ENCODE measurements at places on chromosomes 12 and 14.
A peak's percentile ranks its signal among the peaks of the same experiment; 100 is the strongest.

DNA sequence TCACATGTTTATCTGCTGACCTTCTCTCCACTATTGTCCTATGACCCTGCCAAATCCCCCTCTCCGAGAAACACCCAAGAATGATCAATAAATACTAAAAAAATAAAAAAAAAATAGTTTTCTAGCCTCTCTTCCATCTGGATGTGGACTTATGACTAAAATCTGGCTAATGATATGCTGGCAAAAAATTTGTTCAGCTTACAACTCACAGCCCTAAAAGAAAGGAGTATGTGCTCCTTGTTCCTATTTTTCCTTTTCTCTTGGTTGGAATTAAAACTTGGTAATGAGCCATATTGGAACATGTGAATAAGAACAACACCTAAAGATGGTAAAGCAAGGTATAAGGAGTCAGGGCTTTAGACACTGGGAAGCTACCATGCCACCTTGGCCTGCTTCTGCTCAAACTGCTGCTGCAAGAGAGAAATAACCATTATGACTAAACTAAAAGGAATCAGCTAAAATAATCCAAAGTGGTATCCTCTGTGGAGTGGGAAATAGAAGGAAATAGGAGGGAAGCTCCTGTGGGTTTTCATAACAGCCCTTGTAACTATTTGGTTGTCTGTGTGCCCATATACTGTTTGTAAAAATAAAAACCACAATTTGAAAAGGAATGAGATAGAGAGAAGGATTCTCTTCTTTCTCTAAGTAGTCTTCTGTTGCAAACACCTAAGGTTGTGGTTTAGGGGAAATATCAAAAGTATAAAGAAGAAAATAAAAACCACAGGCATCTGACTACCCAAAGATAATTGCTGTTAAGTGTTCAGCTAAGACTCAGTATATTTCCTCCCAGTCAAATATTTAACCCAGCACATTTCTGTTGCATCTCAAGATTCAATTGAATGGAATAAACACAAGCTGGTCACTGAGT is 53.8 kb downstream of the SDR9C7 start:
- no peak for DNase-seq

DNA sequence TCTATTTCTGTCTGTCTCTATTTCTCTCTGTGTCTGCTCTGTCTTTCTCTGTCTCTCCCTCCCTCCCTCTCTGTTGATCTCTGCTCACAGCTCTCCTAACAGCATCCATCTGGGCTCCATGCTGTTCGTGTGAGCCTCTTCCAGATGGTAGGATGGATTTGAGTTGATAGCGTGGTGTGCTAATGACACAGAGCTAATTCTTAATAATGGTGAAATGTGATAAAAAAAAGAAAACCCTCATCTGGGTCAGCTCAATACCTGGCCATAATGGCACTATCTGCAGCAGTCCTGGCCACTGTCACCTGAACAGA is 96.4 kb downstream of the AACS start:
- DNase-seq: no peak

DNA sequence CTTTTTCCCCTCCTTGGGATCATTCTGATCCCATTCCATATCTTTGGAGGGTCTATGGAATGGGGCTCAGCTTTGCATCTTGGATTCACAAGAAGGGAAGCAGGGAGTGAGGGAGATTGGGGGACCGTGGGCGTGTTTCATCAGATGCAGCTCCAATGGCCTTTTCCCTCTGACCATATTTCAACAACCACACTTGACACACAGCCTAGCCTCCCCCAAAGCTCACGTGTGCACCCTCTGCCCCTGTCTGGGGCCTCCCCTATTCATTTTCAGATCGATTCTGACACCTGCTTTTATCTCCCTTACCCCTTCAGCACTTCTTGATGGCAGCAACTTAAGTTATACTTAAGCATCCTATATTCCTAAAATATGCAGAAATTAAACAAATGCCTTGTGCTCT is 126.6 kb downstream of the CHST11 start:
- no peak for DNase-seq

DNA sequence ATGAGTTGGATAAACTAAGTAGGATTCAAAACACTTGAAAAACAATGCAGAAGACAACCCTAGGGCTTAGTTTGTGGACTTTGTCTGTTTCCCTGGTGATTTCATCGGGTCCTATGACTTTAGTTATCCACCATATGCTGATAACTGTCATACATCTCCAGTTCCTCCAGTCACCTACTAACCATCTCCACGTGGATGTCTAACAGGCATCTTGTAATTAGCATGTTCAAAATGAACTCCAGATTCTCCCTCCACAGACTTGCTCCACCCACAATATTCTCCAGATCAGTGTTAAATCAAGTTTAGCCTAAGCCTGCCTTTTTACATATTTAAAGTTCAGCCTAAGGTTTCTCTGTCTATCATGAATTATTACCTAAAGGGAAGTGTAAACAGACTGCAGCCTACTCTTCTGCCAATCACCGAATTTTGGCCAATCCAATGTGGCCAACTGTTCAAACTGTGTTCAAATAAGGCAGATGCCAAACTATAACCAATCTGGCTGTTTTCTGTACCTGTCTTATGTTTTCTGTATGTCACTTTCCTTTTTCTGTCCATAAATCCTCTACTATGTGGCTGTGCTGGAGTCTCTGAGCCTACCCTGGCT is 87.1 kb downstream of the PAX9 start:
- no peak for DNase-seq

GRCh38 chr12:112190231-112191025 is 65.1 kb downstream of the TRAFD1 start:
- no peak for DNase-seq

- DNase-seq: no peak
These were observed 9.0 kb downstream of the BMP4 start for GRCh38 chr14:53947452-53948204.

DNA sequence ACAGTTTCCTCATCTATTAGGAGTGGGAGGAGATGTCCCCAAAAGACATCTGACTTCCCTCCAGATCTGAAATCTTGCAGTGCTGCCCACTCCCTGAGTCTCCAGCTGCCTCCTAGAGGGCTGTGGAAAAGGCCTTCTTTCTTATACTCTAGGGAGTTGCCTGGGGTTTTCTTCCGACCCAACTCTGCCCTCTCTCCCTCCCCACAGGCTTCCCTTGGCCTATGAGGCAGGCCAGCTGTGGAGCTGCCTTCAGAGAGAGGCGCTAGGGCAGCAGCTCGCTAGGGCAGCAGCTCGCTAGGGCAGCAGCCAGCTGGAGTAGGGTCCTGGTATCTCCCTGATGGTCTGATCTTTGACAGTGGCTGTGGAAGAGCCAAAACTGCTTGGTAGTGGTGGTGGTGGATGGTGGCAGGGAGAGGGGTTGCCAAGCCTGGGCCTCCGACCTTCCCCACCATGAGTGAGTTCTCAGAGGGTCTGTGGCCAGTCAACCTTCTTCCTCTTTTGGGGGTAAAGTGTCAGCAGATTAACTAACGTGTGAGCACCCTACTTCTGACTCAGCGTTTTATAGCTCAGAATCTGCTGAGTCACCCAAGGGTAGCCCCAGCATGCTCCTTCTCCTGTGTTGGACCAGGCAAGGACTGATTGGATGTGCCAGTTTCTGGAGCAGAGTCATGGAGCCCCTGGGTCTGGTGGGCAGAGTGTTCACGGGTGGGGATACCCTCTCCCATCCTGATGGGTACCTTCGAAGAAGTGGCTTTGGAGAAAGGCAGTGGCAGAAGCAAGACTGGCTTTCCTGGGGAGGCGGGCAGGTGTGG is 2.3 kb downstream of the SLC48A1 start:
- DNase-seq: no peak

DNA sequence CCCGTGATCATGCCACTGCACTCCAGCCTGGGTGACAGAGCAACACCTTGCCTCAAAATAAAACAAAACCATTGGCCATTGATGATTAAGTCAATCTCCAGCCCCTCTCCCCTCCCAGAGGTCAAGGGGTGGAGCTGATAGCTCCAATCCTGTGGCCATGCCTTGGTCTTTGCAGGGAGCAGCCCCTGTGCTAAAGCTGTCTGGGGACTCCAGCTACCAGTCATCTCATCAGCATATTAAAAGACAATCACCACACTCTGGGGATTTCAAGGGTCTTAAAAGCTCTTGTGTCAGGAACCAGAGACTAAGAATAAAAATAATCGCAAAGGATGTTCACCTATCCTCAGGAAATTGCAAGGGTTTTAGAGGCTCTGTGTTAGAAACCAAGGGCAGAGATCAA is 30.6 kb downstream of the HCAR2 start:
- no peak for DNase-seq

DNA sequence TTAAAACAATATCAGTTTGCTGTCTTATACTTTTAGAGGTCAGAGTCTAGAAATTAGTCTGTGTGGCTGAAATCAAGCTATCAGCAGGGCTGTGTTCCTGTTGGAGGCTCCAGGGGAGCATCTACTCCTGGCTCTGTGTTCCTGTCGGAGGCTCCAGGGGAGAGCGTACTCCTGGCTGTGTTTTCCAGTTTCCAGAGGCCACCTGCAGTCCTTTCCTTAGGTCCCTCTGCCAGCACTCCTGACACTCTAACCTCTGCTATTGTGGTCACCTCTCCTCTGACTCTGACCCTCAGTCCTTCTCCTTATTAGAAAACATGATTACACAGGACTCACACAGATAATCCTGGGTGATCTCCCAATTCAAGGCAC is 1140.7 kb upstream of the TMEM132C start:
- no peak for DNase-seq

GRCh38 chr12:46382408-46382963 is 9.9 kb upstream of the SLC38A2 start:
- no peak for DNase-seq

GRCh38 chr14:79278286-79278797 is 933.0 kb downstream of the DIO2 start:
- DNase-seq: peak; percentile 78

DNA sequence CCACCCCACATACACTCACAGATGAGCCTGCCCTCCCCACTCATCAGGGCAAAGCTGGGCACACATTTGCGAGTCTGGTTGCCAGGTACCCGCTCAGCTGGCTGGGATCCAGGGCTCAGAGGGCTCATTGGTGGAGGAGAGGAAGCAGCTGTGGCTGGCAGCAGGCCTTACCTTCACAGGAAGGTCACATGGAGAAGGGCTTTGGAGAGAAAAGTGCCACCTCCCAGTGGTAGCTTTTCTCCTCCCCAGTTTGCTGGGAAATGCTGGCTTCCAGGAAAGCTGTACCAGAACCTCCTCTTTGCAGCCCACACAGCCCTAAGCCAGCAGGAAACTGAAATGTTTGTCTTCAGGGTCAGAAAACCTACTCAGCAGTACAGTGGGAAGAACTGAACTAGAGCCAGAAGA is 55.6 kb downstream of the LGMN start:
- peak; percentile 73 for DNase-seq

DNA sequence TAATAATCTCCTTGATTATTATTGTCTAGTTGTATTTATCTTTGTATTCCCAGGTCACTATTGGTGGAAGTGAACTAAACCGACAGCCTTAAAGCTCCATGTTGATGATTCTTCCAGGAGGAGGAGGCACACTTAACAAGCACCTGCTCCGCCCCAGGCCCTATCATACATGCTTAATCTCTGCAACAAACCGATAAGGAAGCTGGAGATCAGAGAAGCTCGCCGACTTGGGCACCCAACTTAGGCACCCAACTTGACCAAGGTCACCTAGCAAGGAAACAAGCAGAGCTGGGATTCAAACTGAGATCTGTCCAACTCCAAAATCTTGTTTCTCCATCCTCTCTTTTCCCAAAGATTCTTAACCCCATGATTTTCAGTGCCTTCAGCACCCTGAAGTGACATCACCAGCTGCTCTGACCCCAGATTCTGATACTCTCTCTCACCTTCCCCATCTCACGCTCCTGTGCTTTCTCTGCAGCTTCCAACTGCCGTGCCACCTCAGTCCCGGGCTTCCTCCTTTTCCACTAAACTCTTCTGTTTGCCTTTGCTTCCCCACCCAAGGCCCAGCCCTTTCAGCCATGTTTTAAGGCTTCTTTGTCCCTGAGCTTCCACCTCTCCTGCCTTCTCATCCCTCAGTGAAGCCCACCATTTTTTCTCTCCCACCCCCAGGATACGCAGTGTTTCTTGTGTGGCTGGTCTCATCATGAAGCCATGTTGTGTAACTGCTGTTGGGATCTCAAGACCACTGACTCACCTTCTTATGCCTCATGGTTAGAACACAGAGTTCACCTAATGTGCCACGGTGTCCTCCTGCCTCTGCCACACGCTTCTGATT is 6.6 kb upstream of the KRT18 start:
- no peak for DNase-seq

GRCh38 chr12:43914923-43915468 is 79.1 kb downstream of the TMEM117 start:
- no peak for DNase-seq

- no peak for DNase-seq
These were observed 8.0 kb upstream of the ATF7IP start for GRCh38 chr12:14357486-14357885.

Measured in chondrocyte (in vitro differentiated cells).